ENCODE measurements at places on chromosomes 4 and X. TPM values are rescaled to one million over a fixed set of nuclear protein-coding genes. Genes with fewer than 3 reads are reported as not detected.

The ANXA10 gene
- total RNA-seq, result not detected

The BST1 gene
- total RNA-seq, result 0.58 TPM

The TCEAL5 gene
- not detected for total RNA-seq

The PPP4R3C gene
- total RNA-seq, result not detected

The P2RY8 gene
- 89.0 TPM for total RNA-seq

The FRG2 gene
- total RNA-seq, result not detected

The TMEM271 gene
- total RNA-seq, result not detected

The PDLIM5 gene
- 22.7 TPM for total RNA-seq

The GDPD2 gene
- 0.69 TPM for total RNA-seq

The CLTRN gene
- total RNA-seq, result not detected

GRCh38 chr4:41080976-41081375 lies 133.4 kb downstream of the APBB2 start:
- ATAC-seq, result no peak

- no peak for ATAC-seq
Observed at GRCh38 chr4:38512840-38513239, 151.2 kb upstream of the KLF3 start.

- ATAC-seq, result peak; percentile 82
Observed at GRCh38 chrX:124010157-124010556, 48.7 kb downstream of the STAG2 start.

- no peak for ATAC-seq
Observed at GRCh38 chrX:139803224-139803623, 95.3 kb upstream of the MCF2 start.

DNA sequence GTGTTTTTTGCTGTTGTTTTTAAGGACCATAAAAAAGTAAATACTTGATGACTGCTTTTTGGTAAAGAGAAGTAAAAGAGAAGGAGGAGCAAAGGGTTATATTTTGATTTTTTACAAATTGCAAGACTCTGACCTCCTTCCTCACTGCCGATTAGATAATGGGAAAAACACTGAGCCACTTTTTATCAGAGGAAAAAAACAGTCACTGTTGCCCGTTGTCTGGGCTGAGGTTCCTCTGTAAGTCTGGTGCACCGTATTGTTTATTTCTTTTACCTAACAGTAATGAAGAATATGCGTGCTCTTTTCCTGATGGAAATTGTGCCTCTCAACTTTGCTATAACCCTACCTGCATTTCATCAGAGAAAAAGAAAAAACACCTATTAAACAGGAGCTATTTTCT lies 178.7 kb upstream of the EMCN start:
- ATAC-seq, result no peak

DNA sequence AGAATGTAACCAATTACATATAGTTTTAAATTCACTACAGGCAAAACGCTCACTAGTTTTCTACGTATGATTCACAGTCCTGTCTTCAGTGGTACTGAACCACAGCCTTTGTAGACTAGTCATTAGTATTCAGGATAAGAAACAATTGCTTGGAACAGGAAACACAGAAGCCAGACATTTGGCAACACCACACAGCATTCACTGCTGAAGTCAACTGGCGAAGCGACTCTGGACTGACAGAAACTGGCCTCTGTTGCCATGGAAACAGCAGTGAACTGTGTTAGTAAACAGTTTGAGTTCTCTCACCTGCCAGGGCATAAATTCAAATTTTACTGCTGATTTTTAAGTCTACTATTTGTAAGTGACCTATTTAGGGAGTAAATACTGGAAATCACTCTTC lies 57.6 kb downstream of the MAPK10 start:
- no peak for ATAC-seq

GRCh38 chrX:23694606-23695005 lies 27.3 kb downstream of the PRDX4 start:
- ATAC-seq, result no peak

DNA sequence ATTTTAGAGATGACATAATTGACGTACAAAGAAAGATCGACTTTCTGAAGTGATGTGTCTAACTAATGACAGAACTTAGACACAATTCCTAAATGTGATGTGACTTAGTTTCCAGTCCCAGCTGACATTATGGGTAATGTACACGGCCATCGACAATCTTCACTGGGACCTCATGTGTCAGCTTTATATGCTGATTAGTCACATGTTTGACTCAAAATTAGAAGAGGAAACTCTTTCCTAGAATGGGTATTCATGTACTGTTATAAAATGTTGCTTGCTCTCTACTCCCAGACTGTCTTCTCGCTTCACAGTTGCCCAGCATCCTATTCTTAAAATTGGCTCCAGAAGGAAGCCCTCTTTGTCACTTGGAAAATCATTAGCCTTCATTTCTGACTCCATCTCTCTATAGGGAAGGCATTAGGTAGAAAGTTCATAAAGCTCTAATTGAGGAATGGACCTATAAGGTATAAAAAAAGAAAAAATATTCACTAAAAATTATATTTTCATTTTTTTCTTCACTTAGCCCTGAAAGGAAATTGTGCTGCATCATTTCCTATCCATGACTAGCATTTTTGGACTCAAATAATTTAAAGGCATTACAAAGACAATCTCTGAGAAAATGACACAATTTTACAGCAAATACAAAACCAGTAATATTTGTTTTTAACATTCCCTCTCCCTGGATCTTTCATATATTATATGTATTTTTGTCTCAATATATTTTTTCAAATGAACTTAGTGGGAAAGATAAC lies 554.6 kb downstream of the INPP4B start:
- peak; percentile 72 for ATAC-seq

- ATAC-seq, result no peak
Observed at GRCh38 chr4:10171055-10171454, 54.5 kb upstream of the WDR1 start.

- ATAC-seq, result no peak
Observed at GRCh38 chr4:119690871-119691270, 62.3 kb upstream of the PDE5A start.

GRCh38 chrX:67523932-67524331 lies 19.9 kb upstream of the AR start:
- ATAC-seq, result no peak

DNA sequence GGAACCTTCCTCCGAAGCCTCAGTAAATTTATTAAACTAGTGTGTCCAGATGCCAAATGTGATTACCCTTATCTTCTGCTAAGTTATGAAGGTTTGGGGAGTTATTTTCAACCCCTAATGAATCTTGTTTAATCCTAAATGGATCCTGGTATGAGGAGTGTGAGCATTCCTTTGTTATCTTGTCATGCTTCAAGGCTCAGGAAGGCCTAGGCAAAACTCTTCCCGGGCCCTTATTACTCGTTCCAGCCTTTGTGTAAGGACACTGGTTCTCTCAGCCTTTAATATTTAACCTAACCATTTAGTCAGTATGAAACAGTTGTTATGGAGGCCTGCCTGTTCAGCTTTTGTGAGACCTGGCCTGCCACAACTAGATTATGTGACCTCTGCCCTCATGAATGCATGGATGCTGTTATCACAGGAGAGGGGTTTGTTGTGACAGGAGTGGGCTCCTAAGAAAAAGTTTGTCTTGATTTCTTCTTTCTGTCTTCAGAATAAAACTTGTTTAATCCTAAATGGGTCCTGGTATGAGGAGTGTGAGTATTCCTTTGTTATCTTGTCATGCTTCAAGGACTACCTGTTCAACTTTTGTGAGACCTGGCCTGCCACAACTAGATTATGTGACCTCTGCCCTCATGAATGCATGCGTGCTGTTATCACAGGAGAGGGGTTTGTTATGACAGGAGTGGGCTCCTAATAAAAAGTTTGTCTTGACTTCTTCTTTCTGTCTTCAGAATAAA lies 181.7 kb downstream of the SLC39A8 start:
- ATAC-seq, result no peak

DNA sequence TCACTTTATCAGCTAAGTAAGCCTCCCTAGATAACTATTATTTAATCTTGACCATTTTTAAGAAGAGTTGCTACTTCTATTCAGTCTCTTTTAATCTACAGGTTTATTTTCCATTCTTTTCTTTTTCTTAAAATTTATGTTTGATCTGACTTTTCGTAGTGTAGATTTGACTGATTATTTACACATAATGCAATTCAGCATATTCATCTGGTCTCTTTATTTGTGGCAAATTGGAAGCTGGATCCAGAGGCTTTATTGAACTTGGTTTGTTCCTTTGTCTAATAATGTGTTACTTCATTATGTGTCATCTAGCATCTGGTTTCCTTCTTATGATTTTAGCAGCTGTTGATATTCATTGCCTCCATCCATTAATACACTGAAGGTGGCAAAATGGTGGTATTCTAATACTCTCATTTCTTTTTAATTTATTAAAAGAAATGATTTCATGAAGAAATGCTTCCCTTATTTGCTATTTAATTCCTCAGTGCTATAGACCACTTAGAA lies 113.0 kb downstream of the FBXW7 start:
- ATAC-seq, result no peak

DNA sequence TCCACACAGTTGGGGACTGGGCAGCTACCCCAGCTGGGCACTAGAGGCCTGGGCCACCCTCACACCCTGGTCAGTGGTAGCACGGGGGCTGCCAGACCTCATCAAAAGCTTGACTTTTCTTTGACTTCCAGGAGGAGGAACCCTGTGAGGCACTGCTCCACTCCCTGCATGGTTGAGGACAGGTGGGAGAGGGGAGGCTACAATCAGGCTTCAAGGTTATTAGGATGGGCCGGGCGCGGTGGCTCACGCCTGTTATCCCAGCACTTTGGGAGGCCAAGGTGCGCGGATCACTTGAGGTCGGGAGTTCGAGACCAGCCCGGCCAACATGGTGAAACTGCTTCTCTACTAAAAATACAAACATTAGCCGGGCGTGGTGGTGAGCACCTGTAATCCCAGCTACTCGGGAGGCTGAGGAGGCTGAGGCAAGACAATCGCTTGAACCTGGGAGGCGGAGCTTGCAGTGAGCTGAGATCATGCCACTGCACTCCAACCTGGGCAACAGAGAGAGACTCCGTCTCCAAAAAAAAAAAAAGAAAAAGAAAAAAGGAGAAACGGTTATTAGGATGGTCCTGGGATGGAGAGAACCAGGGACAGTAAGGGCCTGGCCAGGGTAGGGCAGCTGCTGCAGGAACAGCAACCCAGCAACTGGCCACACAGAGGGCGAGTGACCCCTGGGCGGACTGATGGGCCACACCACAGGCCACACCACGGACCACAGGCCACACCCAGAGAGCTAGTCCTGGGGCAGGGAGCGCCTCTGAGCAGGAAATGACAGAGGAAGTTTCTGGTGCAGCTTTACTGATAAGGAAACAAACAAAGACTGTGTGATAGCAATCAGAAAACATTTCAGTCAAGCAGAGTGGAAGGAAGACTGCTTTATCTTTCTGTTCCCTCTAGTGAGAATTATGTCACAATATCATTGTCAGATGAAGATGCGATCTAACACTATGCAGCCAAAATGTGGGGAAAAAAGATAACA lies 20.5 kb upstream of the OPN1LW start:
- peak; percentile 96 for ATAC-seq

DNA sequence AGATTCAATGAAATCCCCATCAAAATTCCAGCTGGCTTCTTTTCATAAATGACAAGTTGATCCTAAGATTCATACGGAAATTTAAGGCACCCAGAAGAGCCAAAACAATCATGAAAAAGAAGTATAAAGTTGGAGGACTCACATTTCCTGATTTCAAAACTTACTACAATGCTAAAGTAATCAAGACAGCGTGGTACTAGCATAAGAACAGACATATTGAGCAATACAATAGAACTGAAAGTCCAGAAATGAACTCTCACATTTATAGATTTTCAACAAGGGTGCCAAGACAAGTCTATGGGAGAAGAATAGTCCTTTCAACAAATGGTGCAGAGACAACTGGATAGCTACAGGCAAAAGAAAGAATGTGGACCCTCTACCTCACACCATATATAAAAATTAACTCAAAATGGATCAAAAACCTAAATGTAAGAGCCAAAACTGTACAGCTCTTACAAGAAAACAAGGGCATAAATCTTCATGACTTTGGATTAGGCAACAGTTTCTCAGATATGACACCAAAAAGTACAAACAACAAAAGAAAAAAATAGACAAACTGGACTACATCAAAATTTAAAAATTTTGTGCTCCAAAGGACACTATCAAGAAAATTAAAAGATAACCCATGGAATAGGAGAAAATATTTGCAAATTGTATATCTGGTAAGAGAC lies 28.5 kb downstream of the SASH3 start:
- no peak for ATAC-seq

- no peak for ATAC-seq
Observed at GRCh38 chr4:181146051-181146450, 1097.2 kb upstream of the TENM3 start.

DNA sequence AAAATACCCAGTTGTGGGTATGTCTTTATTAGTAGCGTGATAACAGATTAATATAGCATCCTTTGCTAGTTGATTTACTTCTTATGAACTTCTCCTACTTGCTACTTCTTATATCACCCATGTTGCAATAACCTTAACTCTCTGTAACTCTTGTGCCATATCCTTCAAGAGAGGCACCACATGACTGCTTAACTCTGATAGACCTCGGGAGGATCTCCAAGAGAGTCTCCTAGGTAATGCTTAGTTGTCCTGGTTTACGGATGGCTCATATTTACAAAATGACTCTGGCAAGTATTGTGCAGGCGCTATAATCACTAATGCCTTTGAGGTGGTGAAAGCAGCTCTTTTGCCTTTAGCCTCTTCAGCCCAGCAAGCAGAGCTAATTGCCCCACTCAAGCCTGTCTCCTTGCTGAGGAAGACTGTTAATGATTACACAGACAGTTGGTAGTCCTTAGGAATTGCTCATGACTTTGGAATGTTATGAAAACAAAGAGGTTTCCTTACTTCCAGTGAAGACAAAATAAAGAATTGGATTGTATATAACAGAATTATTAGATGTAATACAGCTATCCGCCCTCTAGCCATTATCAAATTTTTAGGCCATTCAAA lies 1305.8 kb downstream of the PCDH7 start:
- no peak for ATAC-seq

GRCh38 chrX:9166584-9166944 lies 132.6 kb upstream of the FAM9B start:
- ATAC-seq, result no peak

DNA sequence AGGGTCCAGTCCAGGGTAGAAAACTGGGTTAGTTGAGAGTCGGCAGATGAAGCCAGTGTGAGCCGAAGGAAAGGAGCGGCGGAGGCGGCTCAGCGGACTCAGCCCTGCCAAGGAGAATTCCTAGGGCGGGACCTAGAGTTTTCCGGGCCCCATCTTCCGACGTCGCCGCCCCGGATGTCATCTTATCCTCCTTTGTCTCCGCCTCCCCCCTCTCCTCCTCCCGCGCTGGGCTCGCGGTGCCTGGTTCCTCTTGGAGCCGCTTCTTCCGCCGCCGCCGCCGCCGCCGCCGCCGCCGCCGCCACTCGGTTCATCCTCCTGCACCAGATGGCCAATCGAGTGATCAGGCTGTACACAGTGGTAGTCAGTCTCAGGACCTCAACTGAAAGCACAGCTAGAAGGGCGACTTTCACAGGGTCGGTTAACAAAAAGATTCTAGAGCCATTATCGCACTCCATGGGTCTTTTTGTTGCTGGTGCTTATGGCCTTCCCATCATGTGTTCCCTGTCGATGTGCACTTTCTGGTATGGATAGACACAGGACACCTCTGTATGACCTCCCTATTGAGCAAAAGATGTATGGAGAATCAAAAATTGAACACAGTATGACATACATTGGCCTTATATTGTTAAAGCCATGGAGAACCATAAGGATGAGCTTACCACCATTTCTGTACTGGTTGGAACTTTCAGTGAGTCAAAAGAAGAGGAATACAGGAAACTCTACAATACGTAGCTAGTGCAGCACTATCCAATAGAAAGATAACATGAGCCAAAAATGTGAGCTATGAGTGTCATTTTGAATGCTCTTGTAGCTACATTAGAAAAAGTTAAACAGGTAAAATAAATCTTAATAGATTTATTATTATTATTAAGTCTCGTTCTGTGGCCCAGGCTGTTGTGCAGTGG lies 32.4 kb upstream of the THOC2 start:
- peak; percentile 97 for ATAC-seq

GRCh38 chrX:150841456-150842197 lies 56.8 kb downstream of the CD99L2 start:
- no peak for ATAC-seq

Measured in activated T-helper 17 cell treated with anti-CD3 and anti-CD28 coated beads, Interleukin-2, amount 50 U/mL, for 72 hours (primary cell).